HuH-7 (cell line): ENCODE measurements at places on chromosomes 13 and 19.
A peak's percentile ranks its signal among the peaks of the same experiment; 100 is the strongest.

DNA sequence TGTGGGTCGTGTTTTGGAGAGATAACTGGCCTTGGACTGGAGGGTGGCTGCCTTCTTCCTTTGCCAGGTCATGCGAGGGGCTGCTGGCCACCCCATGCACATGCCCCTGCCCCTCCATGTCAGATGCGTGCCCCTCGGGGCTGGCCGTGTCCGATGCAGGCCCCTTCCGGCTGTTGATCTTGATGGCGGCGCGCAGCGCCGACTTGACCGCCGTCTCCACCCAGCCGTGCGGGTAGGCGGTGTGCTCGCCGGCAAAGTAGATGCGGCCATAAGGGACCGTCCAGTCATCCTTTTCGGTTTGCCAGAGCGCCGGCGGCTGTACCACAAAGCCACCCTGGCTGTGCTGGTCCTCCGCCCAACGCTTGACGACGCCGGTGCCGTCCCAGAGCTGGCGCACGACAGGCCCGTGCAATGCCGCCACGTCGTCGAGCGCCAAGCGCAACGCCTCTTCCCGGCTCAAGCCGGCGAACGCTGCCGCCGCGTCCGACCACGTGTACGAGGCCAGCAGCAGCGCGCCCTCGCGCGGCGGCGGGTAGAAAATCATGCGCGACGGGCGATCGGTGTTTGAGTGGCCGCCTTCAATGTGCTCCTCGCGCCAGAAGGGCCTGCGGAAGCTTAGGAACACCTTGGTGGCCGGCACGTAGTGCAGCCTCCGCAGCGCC is 6.9 kb downstream of the IL4I1 start:
- no peak for DNase-seq

DNA sequence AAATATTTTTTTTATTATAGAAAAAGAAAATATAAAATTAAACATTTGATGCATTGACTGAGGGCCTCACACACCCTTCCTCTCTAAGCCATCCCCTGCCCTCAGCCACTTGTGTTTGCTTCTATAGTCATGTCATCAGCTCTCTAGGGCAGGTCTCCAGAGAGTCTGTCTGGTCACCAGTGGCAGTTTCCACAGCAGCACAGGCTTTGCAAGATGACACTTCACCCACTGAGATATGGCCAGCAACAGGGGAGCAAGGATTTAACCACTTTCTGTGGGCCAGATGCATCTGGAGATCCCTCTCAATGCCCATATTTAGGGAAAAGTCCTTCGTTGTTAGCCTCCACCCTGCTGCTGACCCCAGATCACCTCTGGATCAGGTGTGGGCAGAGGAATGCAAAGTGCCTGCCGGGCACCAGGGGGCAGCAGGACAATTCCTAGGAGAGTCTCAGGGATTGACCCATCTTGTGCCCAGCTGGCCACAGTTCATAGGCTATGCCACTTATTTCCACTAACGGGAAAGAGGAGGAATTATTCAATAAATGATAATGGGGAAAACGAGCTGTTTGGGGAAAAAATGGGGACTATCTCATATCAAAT is 4.8 kb downstream of the ABCC4 start:
- DNase-seq, result peak; percentile 34

- DNase-seq, result no peak
These were observed 26.0 kb upstream of the UBAC2 start for GRCh38 chr13:99174533-99175100.

- DNase-seq, result no peak
These were observed 45.1 kb downstream of the OLFM4 start for GRCh38 chr13:53073711-53074110.

GRCh38 chr19:5293612-5294378 is 46.8 kb downstream of the PTPRS start:
- no peak for DNase-seq

DNA sequence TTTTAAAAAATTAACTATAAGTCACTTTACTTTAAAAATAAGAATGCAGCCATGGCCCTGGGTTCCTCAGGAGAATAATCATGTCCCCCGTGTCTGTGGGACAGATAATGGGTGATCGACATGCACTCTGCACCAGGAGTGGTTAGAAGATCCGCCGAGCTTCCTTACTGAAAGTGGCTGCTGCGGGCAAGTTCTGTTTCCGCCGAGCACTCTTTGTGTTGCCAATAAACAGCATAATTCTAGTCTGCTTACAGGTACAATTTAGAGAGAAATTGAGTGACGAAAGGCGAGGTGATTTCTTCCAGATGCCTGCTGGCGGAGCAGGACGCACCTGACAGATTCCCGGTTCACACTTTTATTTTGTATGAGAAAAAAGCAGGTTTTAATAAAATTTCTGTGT is 139.0 kb downstream of the SOX1 start:
- no peak for DNase-seq

- DNase-seq, result no peak
These were observed 613 bp downstream of the ATP13A1 start for GRCh38 chr19:19662871-19663255.
